ENCODE measurements at places on chromosomes 2 and 18.

GRCh38 chr2:209579230-209579749, 155.4 kb downstream of the MAP2 start:
- no peak for DNase-seq

DNA sequence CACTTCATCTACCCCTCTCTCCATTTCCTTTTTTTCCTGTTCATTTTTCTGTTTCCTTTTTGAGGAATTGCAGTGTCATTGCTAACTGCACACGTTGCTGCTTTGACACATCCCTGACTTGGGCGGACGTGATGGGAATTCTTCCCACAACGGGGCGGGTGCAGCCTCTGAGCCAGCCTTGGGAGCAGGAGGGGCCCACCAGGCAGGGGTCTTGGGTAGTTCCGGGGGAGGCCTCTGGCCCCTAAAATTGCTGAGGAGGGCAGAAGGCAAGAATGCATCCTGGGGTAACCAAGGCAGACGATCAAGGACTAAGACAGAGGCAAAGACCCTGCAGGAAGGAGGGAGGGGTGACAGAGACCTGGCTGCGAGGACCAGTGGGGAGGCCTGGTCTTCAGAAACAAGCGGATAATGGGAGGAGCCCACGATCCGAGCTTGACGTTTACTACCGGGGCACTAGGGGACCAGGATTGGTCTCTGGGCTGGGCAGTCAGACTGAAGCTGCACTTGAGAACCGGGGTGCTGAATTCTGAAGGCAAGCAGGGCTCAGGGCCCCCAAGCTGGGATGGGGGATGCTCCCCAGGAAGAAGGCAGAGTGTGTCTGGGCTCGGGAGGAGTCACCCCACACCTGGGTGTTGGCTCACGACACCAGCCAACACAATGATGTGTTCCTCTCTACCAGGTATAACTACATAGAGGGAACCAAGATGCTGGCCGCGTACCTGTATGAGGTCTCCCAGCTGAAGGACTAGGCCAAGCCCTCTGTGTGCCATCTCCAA, 14.8 kb upstream of the CNDP1 start:
- DNase-seq: no peak

DNA sequence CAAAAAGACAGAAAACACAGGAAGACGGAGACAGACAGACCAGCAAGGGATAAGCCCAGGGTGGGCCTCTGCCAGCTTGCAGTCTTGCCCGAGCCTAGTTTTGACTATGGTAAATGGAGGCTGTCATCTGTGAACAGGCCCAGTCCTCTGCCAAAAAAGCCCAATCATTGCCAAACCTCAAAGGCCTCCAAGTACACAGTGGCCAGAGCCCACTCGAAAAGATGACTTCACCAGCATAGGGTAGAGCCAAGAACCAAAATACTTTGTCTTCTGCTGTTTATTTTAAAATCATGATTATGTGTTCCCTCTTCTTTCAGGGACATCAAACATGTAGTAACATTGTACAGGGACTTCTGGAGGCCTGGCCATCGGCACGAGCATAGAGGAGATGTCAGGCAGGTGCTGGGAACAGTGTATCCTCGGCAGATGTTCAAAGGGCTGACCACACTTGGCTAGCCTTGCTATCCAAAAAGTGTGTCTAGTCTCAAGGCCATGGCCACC, 66.0 kb downstream of the TTC32 start:
- no peak for DNase-seq

DNA sequence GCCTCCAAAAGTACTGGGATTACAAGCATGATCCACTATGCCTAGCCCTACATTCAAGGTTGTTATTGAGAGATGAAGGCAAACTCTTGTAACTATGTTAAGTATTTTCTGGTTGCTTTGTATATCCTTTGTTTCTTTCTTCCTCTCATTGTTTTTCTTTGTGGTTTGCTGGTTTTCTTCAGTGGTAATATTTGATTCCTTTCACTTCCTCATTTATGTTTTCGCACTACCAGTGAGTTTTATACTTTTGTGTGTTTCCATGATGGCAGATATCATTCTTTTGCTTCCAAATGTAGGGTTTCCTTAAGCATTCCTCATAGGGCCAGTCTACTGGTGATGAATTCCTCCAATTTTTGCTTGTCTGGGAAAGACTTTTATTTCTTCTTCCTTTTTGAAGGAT, 90.2 kb downstream of the NCK2 start:
- no peak for DNase-seq

GRCh38 chr2:160209516-160209856, 9.4 kb upstream of the ITGB6 start:
- DNase-seq: peak; percentile 98

- no peak for DNase-seq
These were observed 364.9 kb downstream of the ANAPC1 start for GRCh38 chr2:111519071-111519470.

- DNase-seq: no peak
These were observed 93.7 kb upstream of the TRIB2 start for GRCh38 chr2:12623051-12623450.

DNA sequence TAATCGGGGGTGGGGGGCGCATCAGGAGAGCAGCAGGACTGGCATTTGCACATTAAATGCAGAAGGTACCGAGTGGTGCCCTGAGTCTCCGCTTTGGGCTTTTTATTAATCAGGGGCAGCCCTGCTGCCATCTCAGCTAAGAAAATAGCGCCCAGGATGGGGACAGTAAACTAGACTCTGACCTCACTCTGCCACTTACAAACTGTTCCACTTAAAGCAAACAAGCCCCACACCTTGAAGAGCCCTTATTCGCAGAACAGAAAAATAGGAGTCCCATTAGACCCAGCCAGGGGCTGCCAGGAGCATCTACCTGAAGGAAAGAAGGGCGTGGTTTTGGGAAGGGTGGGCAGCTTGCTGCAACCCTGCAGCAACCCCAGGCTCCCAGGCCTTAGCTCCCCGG, 165.3 kb downstream of the TNS1 start:
- DNase-seq: no peak

- no peak for DNase-seq
These were observed 97.7 kb downstream of the DYSF start for GRCh38 chr2:71550801-71551630.

GRCh38 chr2:209686448-209686847, 85.2 kb upstream of the UNC80 start:
- DNase-seq: no peak

GRCh38 chr2:190635781-190636180, 13.1 kb upstream of the NAB1 start:
- no peak for DNase-seq

GRCh38 chr2:10142640-10142965, 20.1 kb downstream of the RRM2 start:
- no peak for DNase-seq

- DNase-seq: no peak
These were observed 4.4 kb upstream of the BAZ2B start for GRCh38 chr2:159620796-159621195.

Measured in AG04449 (cell line).